ENCODE measurements at places on chromosomes 1 and 21. TPM values are rescaled to one million over a fixed set of nuclear protein-coding genes. Genes with fewer than 3 reads are reported as not detected.

Gene CERS2
- total RNA-seq = 35.6 TPM

Gene SPRR2A
- total RNA-seq = not detected

Gene NTMT2
- not detected for total RNA-seq

Gene MAN1C1
- total RNA-seq = 8.6 TPM

Gene FAM151A
- total RNA-seq = not detected

Gene ERI3
- 99.2 TPM for total RNA-seq

All from occipital lobe (tissue), 3 donors.